Lung (tissue), 17 donors: ENCODE measurements at places on chromosomes 11 and 22.

DNA sequence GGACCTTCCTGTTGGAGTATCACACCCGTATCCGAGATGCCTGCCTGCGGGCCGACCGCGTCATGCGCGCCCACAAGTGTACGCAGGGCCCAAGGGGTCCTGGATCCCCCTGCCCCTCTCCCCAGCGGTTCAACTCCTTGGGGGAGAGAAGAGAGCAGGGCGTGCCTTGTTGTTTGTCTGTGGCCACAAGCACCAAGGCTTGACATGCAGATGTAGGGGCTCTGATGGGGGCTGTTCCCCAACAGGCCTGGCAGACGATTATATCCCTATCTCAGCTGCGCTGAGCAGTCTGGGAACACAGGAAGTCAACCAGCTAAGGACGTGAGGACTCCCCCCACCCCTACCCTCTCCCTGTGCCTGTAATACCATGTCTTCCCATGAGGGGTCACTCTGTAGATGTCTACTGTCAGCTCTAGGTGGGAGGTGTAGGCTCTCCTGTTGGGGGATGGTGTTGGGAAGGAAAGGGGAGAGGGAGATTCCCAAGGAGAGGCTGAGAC lies 6.8 kb downstream of the CFL1 start:
- DNase-seq, result no peak

DNA sequence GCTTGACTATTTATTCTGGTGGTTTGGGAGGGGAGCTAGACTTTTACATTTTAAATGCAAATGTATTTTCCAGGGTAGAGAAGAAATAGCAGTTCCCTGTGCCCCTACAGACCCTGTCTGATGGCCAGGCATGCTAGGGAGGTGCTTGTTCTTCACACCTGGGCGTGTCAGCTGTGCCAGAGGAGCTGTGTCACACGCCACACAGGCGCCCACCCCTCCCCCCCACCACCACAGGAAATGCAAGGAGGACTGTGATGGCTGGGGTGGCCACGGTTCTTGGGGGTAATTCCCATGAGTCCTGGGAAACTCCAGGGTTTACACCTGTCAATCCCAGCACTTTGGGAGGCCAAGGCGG lies 82.2 kb downstream of the FLI1 start:
- no peak for DNase-seq

DNA sequence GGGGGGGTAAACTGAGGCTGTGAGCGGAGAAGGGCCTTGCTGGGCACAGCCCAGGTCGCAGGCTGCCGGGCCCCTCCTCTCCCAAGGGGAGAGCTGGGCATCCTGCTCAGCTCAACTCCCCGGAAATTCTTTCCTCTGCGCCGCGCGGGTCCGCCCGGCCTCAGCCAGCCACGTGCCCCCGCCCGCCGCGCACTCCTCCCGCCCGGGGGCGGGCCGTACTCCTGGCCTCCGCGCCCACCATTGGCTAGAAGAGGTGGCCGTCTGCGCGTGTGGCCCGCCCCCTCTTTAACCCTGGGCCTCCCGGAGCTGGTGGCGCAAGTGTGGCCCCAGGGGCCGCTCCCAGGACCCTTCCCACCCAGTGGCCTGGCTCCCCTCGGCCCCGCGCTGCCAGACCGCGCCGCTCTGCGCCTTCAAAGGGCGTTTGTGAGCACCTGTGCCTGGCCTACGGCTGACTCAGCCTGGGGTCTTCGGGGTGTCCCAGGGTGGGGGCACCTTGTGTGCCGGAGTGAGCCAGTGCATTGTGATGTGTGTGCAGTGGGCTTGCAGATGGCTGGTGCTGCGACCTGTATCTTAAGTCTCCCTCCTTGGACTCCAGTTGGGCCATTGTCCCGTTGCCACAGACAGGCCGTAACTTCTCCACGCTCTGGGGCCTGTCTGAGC lies 2.0 kb downstream of the MRGPRF start:
- DNase-seq, result peak; percentile 89

GRCh38 chr11:8314916-8315315 lies 51.2 kb upstream of the LMO1 start:
- DNase-seq, result no peak

GRCh38 chr22:34324763-34325162 lies 404.5 kb upstream of the LARGE1 start:
- no peak for DNase-seq

DNA sequence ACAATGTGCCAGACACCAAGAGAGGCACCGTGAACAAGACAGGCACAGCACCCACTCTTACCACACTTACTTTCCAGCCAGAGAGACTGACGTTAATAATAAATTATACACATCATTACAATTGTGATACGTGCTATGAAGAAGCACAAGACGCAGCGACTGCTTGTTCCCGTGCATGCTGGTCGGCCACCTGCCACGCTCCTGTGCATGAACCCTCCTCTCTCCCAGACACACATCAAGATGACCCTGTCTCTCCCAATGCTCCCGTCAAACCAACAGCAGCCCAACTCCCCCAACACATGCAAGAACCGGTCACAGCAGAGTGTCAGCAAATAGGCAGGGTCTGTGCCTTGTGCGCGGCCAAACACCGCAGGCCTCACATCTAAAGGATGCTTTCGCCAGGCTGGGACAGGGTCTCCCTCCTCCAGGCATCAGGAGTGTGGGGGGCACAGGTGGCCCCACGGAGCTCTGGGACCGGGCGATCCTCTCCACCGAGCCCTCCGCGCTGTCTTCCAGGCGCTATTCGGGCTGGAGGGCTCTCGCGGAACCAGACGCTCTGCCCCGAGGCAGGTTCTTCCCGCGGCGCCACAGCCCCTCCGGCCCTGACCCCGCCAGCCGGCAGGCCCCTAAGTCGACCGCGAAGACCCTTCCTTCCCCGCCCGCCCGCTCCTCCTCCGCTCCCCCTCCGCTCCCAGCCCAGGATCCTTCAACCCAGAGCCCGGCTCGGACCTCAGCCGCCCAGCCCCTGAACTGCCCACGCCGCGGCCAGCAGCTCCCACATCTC lies 533 bp downstream of the SERGEF start:
- DNase-seq, result peak; percentile 40

- DNase-seq, result no peak
These were observed 8.5 kb upstream of the ACR start for GRCh38 chr22:50729391-50730012.

DNA sequence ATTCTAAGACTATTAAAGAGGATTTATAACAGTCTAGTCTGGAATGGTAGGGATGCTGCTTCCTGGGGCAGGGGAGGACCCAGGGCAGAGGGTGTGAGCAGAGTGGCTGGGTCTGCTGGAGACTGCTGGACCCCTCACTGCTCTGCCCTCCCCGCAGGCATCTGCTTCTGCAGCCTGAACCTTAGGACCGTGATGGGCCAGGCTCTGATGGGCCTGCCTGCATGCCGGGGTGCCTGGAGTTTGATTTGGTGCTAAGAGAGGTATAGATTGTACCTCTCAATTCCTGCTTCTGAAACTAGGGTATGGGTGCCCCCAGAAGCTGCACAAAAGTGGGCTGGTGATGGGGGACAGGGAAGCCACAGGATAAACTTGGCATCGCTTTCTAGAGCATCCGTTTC lies 54.9 kb downstream of the CD82 start:
- no peak for DNase-seq

DNA sequence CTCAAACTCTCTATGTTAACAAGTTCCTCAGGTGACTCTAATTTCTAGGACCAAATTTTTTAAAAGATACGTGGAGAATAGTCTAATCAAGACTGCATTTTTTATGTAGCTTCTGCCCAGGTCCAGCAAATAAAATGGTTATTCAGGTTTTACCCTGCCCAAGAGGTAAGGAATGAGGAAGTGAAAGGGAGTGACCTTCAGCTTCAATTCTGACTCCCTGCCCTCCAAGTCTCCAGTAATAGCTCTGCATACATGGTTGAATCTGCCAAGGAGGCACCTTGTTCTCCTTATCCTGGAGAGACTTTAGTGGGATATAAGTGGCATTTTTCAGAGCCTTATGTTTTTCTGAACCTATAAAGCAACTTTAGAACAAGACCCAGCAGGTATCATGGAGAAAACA lies 15.5 kb downstream of the MUC15 start:
- DNase-seq, result no peak

GRCh38 chr11:66042227-66042995 lies 6.5 kb downstream of the GAL3ST3 start:
- no peak for DNase-seq

DNA sequence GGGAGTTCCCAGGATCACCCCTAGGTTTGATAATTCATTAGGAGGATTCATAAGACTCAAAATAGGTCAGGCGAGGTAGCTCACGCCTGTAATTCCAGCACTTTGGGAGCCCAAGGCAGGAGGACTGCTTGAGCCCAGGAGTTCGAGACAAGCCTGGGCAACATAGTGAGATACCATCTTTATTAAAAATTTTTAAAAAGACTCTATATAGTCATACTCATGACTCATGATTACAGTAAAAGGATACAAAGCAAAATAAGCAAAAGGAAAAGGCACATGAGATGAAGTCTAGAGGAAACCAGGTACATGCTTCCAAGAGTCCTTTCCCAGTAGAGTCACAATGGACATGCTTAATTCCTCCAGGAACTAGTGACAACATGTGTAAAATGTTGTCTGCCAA lies 13.9 kb upstream of the PTS start:
- no peak for DNase-seq

- no peak for DNase-seq
These were observed 1378.0 kb downstream of the BRD1 start for GRCh38 chr22:48449466-48450187.

- no peak for DNase-seq
These were observed 488.6 kb downstream of the ETS1 start for GRCh38 chr11:128098781-128099180.

GRCh38 chr22:49774499-49775151 lies 53.0 kb downstream of the BRD1 start:
- no peak for DNase-seq

DNA sequence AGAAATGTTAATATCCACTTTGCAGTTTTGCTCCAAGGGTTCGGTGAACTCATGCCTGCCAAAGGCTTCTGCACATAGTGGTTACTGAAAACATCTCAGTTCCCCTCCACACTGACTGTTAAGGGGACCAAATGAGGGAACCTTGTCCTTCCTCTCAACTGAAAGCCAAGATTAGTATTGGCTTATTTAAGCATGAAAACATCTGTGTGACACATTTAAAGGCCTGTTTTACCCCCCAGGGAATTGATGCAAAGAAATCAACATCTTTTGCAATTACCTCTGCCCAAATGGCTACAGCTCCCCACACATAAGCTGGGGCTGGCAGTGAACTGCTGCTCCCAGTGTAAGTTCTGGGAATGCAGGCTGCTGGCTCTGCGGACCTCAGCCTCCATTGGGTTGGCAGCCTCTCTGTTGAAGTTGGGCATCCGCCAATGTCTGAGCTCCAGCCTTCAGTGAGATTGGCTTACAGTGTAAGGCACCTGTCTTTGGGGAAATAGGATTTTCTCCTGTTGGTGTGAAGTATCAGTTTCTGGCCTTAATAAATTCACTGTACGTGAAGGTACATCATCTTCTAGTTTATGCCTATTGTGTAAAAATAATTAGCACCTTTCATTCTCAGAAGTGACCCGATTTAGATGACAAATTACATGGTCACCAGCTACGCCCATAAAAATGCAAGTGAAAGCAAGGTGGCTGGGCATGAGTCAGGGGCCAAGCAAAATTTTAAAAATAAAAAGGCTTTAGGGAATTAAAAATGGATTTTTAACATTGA lies 213.4 kb upstream of the SYN3 start:
- DNase-seq, result peak; percentile 50

DNA sequence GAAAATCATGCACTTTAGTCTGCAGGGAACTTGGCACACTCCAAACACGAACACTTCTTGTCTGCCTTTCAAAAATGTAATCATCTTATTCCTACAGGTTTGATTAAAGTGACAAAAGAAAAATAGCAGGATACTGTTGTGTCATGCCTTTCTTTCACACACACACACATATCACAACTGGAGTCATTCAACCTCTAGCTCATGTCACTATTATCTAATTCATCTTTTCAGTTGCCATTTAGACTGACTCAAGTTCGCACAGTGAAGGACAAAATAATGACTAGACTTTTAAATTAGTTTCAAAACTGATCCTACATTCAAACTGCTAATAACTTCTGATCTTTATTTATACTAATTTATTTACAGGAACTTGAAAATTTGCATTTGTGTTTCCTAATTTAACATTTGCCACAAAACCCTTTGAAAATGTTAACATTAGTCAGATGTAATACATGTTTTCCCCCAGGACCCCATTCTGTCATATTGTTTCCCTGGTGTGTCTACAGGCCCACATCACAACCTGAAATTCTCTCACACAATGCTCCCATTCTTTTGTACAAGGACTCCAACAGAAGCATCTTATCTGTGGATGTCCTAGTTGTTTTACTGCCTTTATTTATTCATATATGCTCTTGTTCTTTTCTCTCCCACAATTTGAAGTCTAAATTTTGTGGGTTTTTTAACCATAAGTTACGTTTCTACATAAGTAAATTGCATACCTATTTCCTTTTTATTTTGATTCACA lies 171.1 kb downstream of the GRIA4 start:
- no peak for DNase-seq

GRCh38 chr11:86811637-86812321 lies 11.4 kb downstream of the PRSS23 start:
- DNase-seq, result no peak

GRCh38 chr11:26677566-26677965 lies 44.3 kb downstream of the SLC5A12 start:
- no peak for DNase-seq

GRCh38 chr11:95716266-95716665 lies 73.3 kb downstream of the FAM76B start:
- no peak for DNase-seq

DNA sequence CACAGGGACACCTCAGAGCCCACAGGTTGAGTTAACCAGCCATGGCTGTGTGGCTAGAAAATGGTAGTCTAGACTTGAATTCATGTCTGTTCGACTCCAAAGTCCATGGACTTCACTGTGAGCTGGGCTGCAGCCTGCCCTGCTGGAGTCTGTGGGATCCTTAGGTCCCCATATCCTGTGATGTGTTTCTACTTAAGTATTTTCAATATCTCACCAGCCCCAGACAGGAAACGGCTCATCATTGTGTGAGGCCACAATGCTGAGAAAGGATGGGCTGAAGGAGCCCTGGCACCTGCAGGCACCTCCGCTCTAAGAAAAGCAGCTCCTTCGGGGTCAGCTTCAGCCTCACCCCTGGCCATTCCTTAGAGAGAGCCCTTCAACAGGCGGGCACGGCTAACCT lies 93.1 kb downstream of the NAT10 start:
- no peak for DNase-seq

- no peak for DNase-seq
These were observed 15.4 kb downstream of the CARD10 start for GRCh38 chr22:37503850-37504249.

DNA sequence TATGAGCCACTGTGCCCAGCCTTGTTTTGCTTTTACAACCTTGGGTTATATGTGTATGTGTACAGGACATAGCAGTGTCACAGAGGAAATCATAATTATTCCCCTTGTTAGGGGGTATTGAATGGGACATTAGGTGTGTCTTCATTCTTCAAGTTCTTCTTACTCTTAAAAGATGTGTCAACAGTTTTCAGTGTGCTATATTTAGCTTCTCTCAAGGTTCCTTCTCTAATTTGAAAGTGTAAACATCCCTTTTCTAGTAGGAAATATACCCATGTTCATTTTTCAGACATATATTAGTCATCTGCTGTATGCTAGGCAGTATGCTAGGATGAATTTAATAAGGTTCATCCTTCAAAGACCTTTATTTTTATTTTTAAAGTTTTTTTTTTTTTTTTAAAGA lies 17.1 kb downstream of the PCF11 start:
- no peak for DNase-seq
